ENCODE measurements at places on chromosomes 11 and 22.

DNA sequence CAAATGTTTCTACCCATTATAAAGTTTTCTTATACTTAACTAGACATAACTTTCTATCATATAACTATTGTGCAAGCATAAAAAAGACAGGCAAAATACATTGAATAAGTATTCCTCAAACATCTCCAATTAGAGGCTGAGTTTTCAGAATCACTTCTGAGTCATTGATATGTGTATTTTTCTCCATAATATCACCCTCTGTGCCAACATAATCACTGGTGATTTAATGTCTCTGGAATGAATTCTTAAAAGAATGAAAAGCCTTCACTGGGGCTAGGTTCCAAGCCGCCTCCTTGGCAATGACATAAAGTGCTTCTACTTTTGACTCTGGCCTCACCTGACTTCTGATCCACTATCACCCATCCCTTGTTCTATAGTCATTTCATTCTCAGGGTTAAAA is 197.0 kb upstream of the E2F8 start:
- peak; percentile 82 for DNase-seq

- no peak for DNase-seq
These were observed 52.5 kb upstream of the SLC36A4 start for GRCh38 chr11:93250326-93250725.

GRCh38 chr11:79077702-79078330 is 363.0 kb downstream of the TENM4 start:
- no peak for DNase-seq

DNA sequence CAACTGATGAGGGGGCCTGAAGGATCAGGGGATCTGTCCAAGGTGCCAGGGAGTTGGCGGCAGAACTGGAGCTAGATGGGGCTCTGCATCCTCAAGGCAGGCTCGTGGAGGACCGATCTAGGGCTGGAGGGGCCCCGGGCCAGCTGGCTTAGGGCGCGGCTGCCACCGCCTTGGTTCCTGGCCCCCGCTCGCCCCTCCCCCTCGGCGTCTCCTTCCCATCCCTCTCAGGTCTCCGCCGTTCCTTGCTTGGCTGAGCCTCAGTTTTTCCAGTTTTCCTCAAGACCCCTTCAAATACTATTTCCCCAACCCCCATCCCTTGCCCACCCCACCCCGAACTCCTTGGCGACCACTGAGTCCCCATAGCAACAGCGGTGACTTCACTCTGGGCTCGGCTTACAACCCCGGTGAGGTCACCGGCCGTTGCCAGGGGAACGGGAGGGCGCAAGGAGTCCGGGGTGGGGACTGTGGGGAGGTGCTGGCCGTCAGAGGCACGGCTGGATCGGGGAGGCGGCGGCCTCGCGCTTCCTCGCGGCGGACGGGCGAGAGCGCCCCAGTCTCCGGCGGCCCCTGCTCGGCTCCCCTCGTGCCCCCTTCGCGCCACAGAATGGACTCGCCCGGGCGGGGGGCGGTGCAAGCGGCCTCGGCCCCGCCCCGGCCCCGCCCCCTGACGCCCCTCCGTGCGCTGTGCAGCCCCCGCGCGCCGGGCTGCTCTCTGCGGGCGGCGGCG is 7.5 kb downstream of the FREY1 start:
- peak; percentile 93 for DNase-seq
